ENCODE measurements at places on chromosomes 16 and 17. TPM values are rescaled to one million over a fixed set of nuclear protein-coding genes. Genes with fewer than 3 reads are reported as not detected.
A peak's percentile ranks its signal among the peaks of the same experiment; 100 is the strongest.

DNA sequence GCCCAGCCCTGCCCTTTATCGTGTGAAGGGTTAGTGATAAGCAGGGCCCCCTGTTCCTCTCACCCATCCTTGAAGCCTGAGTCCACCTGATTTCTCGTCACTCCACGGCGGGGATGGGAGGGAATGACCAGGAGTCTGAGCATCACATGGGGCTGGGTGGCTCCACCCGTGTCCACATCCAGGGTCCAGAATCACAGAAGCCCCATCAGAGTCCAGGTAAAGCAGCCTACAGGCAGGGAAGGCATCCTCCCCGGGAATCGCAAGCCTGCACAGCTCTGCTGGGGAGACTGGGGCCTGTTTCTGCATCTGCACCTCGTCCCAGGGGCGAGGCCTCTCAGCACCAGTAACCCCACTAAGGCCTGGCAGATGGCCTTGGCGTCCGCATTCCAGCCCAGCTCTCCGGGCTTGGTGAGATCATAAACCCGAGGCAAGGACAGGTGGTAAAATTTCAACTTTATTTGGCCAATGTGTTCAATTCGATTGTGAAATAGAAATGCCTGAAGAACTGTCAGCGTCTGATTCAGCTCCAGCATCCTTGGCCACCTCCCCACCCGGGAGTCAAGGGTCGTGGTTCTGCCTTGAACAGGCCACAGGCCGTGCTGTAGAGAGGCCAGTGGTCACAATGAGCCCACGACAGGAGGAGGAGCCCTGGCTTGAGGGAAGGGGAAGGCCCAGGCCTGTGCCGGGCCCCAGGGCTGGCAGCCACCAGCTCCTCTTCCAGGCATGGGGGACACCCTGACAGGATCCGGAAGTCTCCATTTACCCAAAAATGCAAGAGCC, 8.1 kb upstream of the PPP1R27 start:
- no peak overlapping the region for H3K27ac ChIP-seq
- no peaks in the 10 kb centered on the region for H3K4me1 ChIP-seq
- H3K4me3 ChIP-seq = no peak overlapping the region
- no peaks in the 10 kb centered on the region for H3K27me3 ChIP-seq
- H3K36me3 ChIP-seq = no peaks in the 10 kb centered on the region

GRCh38 chr16:30395155-30395991, at the start of gene ZNF48:
Gene ZNF48, plus strand, starts transcription at chr16:30395420. Its CDS starts 375 bp downstream, at chr16:30395795.
- peak; percentile 70 for DNase-seq
- H3K27ac ChIP-seq = peak within 1 kb of the TSS; percentile 76
- H3K4me1 ChIP-seq = peaks cover 45% of the 10 kb centered on the region

DNA sequence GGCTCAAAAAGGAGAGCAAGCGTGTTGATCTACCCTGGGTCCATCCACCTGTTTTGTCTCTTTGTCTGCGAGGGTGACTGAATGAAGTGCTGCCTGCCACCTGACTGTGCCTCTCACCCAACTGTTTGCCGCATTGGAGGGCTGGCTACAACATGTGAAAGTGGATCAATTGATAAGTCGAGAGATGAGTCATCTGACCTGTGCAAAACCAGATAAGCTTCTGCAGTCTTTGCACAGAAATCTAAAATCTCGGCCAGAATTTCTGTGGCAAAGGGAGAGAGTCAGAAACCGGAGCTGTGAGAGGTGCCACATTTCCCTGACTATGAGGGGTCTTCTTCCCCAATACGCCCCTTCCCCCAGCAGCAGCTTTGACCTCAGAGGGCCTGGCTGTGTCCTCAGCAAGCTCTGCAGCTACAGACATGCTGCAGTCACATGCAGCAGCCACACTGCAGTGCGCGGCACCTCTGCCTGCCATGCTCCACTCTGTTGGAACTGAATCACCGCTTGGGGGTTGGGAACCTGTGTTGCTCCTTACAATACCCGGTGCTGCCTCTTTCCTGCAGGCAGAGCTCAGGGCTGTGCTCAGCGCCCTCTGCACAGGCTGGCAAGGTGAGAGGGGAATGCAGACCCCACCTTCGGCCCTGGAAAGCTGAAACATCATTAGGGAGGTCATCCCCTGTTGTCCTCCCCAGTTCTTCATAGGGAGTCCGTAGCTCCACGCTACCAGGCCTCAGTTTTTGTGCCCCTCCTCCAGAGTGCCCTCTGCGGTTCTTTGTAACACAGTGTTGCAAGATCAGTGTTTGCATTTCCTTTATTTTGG, 16.2 kb upstream of the HAS3 start:
- H3K4me3 ChIP-seq = no peak overlapping the region
- DNase-seq = no peak
- no peak overlapping the region for H3K27ac ChIP-seq
- H3K27me3 ChIP-seq = no peaks in the 10 kb centered on the region
- H3K36me3 ChIP-seq = peaks cover 11% of the 10 kb centered on the region

DNA sequence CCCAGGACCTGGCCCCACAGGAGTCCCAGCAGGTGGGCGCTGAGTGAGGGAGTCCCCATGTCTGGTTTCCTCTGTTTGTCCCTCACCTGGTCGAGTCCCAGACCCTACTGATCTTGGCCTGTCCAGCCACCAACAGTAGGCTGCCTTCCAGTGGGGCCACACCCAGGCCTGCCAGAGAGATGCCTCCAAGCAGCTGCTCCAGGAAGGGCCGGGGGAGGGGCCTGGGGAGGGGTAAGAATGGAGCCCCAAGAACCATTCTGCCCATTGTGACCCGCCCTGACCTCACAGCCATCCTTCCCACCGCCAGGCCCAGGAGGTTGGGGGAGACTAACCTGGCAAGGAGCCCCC, 736 bp downstream of the SPATA20 start:
- no peak overlapping the region for H3K27ac ChIP-seq
- no peak for DNase-seq
- peak overlapping the region; percentile 68 for H3K4me3 ChIP-seq
- H3K27me3 ChIP-seq = peaks cover 9% of the 10 kb centered on the region
- no peaks in the 10 kb centered on the region for H3K36me3 ChIP-seq

DNA sequence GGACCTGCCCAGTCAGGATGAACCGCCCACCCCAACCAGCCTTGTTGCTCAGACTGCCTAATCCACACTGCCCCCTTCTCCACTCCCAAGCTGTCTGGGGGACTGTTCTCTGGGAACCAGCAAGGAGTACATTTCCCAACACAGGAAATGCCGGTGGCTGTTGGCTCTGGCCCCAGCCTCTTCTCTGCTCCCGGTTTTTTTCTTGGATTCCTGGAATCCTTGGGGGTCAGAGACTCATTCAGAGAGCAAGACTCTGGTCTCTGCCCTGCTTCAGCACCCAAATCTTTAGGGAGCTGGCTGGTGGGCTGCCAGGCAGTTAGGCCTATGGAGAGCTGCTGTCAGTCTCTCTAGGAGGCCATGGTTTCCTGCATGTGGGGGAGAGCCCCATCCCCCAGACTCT, 10.8 kb upstream of the MTMR4 start:
- H3K4me1 ChIP-seq = no peaks in the 10 kb centered on the region
- peaks cover 3% of the 10 kb centered on the region for H3K36me3 ChIP-seq
- H3K27me3 ChIP-seq = peaks cover 1% of the 10 kb centered on the region
- no peak for DNase-seq
- H3K4me3 ChIP-seq = no peak overlapping the region

Gene CD300LB
- polyA plus RNA-seq = 5.5 TPM

Gene LYRM1
- 23.8 TPM for polyA plus RNA-seq

Gene CNGB1
- polyA plus RNA-seq = not detected

Gene SETD1A
- 2.4 TPM for polyA plus RNA-seq
